NCI-H1436 treated with DMSO at 0.1 percent for 48 hours (cell line): ENCODE measurements at places on chromosomes 3 and 15.

GRCh38 chr15:48925714-48926223, 38.0 kb downstream of the SHC4 start:
- DNase-seq = no peak

- DNase-seq = no peak
These were observed 27.5 kb downstream of the RAB6B start for GRCh38 chr3:133868186-133868585.

DNA sequence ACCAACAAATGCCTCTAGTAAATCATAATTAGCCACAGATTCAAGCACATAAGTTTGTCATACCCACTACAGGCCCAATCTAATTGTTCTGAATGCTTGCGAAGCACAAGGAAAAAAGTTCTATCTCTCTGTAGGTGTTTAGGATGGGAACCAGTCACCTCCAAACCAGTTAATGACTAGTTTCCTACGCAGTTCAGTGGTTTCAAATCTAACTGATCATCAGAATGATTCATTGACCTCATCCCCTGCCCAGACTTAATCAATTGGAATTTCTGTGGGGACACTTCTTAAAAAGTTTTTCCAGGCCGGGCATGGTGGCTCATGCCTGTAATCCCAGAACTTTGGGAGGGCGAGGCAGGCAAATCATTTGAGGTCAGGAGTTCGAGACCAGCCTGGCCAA, 24.3 kb upstream of the MASP1 start:
- no peak for DNase-seq

DNA sequence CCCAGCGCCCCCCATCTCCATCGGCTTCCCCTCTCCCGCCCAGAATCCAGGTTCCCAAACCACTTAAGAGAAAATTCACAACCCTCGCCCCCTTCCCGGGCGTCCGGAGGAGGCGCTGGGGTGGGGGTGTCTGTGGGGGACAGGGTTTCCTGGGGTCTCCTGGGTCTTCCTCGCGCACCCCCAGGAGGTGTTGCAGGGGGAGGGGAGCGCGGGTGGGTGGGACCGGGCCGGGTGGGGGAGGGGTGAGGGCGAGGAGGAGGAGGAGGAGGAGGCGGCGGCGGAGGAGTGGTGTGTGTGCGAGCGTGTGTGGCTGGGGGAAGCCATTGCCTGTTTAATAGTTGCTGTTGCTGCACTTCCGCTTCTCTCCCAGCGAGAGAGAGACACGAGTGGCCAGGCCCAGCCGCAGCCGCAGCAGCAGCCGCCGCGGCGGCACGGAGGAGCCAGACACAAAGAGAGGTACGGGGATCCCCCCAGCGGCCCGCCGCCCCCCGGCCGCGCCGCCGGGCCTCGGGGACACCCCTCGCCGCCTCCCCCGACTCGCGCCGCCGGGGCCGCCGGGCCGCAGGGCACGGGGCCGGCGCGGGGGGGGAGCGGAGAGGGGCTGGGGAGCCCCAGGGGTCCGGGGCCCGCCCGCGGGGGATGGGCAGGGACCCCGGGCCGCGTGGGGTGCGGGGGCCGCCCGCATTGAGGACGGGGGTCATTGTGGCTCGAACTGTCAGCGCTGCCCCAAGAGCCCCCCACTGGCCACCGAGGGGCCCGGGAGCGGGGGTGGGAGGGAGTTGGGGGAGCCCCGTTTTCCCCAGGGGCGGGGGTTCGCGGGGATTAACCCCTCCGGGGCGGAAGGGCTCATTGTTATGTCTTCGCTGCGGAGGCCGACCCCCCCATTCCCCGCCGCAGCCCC, at the start of gene UBE2E1:
TSS of gene UBE2E1 (plus strand) at position 323 of the 901 bp plus-strand sequence. CDS start 1,315 bp downstream, outside the sequence.
- no peak for DNase-seq

DNA sequence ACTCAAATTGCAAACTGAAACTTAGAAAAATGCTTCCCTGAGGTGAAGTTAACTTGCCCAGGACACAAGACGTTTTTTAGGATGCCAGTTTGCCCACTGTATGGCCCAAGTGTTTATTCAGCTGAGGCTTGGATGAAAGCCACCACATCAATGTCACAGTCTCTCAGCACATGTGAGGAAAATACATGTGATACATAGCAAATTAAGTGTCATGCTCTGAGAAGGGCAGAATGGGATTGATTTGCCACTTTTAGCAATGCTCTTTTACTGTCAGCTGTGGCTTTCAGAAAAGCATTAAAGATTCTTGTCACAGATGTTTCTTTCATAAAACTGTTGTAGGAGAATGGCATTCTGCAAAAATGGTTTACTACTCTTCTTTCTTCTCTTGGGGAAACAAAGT, 165.5 kb downstream of the ZIC1 start:
- no peak for DNase-seq

GRCh38 chr15:64048781-64049460, 2.6 kb upstream of the DAPK2 start:
- no peak for DNase-seq

- DNase-seq = no peak
These were observed 178.8 kb upstream of the EIF1B start for GRCh38 chr3:40130721-40131120.

DNA sequence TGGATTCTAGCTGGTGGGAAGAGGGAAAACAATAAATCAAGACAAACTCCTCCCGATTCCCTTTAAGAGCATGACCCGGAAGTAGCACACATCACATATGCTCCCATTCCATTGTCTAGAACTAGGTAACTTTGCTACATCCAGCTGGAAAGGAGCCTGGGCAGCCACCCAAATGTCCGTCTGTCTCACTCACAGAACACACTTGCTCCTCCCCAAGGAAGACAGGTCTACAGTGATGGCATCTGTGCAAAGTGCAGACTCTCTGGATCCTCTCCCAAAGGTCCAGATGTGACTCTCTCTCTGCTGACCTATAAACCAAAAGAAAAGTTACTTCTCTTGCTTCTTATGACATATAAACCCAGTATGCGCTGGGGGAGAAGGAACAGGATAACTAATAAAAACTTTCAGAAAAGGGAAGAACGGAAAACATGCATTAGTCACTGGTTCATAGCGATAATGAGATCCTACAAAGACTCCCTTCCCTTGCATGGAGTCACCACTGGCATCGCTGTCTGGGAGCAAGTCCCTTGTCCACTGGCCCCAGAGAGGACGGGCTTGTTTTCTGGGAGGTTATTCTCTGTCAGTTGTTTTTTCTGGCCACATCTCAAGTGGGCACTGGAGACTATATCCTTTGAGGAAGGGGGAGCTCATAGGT, 29.8 kb upstream of the EPHB3 start:
- no peak for DNase-seq

- no peak for DNase-seq
These were observed 51.9 kb downstream of the BBX start for GRCh38 chr3:107574650-107575049.

- no peak for DNase-seq
These were observed 461 bp downstream of the XRN1 start for GRCh38 chr3:142447301-142447851.

- DNase-seq = no peak
These were observed 189.2 kb downstream of the LPP start for GRCh38 chr3:188342991-188343732.

- no peak for DNase-seq
These were observed 180.9 kb upstream of the ROPN1 start for GRCh38 chr3:124172816-124173215.

- DNase-seq = no peak
These were observed 44.5 kb downstream of the RPLP1 start for GRCh38 chr15:69497076-69497475.

DNA sequence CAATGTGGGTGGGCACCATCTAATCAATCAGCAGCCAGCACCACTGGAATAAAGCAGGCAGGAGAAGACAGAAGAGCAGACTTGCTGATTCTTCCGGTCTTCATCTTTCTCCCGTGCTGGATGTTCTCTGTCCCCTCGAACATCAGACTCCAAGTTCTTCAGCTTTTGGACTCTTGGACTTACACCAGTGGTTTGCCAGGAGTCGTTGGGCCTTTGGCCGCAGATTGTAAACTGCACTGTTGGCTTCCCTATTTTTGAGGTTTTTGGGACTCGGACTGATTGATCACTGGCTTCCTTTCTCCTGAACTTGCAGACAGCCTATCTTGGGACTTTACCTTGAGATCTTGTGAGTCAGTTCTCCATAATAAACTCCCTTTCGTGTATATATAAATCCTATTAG, 292.8 kb downstream of the BCHE start:
- DNase-seq = no peak

- no peak for DNase-seq
These were observed 99.1 kb downstream of the MESD start for GRCh38 chr15:80890341-80891005.

GRCh38 chr3:118080889-118081288, 953.8 kb downstream of the IGSF11 start:
- DNase-seq = no peak

DNA sequence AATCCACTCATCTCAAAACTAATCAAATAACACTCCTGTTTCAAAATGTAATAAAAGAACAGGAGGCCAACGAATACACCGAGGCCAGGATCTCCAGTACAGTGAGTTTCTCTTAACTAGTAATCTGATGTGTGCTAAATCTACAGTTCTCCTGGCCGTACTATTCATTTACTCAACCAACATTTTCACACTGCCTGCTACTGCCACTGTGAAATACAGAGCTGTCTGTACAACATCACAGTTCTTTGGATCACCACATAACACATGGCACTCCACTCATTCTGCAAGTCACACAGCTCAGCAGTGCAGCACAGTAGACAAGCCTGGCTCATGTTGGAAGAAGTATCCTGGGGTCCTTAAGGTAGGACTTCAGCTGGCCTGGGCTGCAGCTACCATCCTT, 21.9 kb downstream of the RIOX2 start:
- no peak for DNase-seq

DNA sequence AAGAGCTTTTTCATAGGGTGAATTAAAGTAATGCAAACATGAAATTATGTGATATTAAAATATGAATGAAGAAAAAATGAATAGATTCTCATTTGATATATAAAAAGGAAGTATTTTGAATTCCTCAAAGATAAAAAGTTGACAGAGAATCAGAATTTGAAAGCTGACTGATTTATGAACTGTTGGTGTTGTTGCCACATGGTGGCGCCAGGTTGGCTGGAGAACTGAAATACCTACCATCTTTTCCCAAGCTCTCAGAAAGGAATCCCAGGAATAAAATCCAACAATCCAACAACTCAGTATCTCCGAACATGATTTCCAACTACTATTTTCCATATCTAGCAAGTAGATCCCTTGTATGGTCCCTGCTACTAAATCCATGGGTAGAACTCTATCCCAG, 3.1 kb downstream of the MYRIP start:
- DNase-seq = no peak

DNA sequence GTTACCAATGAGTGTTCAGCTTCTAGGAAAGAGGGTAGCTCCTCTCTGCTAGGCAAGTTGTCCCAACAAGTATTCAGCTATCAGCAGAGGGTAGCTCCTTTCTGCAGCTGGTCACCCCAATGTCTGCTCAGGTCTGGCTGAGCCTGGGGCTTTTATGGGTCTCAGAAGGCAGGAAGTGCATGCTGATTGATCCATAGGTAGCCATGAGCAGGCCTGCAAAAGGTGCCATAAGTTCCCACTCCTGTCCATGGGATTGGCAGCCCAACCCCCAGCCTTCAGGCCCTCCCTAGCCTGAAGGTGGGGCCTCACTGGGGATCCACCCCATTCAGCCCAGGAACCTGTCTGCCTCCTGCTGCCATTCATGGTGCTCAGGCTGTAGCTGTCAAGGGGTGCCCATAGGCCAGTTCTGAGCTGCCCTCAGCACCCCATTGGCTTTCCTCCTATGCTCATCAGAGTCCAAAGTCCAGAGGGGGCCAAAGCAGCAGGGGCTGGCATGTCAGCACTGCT, 34.6 kb upstream of the DNAJC13 start:
- no peak for DNase-seq

DNA sequence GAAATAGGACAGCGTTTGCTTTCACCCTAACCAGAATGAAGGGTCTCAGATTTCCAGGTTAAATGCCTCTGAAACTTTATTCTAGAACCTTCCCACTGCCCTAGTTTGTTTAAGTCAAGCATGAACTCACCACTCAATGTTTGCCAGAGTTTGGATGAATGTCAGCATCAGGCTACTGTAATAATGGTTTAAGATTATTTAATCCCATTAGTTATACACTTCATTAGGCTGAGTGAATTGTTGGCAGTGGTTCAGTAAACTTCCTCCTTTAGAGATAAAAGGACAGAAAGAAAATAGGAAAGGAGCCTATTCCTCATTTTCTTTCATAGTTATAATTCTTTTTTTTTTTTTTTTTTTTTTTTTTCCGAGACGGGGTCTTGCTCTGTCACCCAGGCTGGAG, 401.9 kb upstream of the TPRG1 start:
- DNase-seq = no peak

DNA sequence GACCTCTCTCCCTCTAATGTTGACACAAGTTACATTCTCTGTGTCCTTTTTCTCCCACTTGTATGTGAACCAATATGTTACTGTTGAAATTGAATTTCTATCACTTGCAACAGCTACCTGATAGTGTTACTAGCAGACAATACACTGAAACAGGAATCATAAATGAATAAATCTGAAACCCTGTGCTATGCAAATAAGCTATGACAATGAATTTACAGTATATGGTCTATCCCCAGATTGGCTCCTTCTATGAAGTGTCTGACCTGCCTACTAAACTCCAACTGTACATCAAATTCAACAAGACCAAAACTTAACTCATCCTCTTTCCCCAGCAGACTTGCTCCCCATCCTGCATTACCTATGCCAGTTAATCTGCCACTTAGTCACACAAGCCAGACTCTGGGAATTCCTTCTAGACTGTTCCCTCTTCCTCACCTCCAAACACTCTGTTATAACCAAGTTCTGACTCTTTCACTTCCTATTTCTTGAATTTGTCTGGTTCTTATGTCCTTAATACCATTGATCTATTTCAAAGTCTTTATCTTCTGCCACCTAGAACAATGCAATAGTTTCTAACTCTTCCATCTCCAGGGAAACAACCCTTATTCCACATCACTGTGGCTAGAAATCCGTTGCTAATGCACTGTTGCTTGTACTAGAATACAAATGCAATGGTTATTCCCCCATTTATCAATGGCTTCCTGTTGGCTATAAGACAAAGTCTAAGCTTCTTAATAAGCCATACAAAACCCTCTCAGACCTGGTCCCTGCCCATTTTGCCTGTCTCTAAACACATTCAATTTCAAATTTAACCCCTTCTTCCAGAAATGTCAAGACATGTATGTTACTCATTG, 13.4 kb upstream of the ZNF639 start:
- DNase-seq = no peak

DNA sequence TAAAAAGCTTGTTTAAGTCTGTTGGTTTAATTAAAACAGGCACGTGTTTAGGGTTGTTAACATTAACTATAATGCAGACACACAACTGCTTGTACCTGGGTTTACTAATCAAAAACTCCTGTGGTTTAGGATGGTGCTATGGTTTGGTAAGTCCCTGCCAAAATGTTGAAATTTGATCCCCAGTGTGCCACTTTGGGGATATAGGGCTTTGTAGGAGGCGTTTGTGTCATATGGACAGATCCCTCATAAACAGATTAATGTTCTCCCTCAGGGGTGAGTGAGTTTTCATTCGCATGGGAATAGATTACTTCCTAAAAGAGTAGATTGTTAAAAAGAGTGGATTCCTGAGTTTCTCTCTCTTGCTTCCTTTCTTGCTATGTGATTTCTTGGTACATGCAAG, 18.7 kb upstream of the GK5 start:
- DNase-seq = no peak

GRCh38 chr3:17573396-17573795, 169.0 kb downstream of the TBC1D5 start:
- DNase-seq = no peak

GRCh38 chr15:44763187-44763586, 26.9 kb downstream of the TRIM69 start:
- DNase-seq = no peak
